ENCODE measurements at places on chromosomes 3 and 15.

GRCh38 chr3:189071446-189071845 lies 100.3 kb upstream of the TPRG1 start:
- DNase-seq = no peak

GRCh38 chr3:193844472-193844871 lies 251.5 kb downstream of the OPA1 start:
- DNase-seq = no peak

- DNase-seq = peak; percentile 40
These were observed 55.8 kb downstream of the ZNF621 start for GRCh38 chr3:40580494-40581091.

- DNase-seq = no peak
These were observed 11.2 kb upstream of the CXCR6 start for GRCh38 chr3:45932112-45932511.

GRCh38 chr3:62795978-62796657 lies 79.1 kb downstream of the CADPS start:
- no peak for DNase-seq
